ENCODE measurements at places on chromosomes 7 and 10.

- no peak for DNase-seq
These were observed 555.0 kb downstream of the TNS3 start for GRCh38 chr7:47026780-47027361.

DNA sequence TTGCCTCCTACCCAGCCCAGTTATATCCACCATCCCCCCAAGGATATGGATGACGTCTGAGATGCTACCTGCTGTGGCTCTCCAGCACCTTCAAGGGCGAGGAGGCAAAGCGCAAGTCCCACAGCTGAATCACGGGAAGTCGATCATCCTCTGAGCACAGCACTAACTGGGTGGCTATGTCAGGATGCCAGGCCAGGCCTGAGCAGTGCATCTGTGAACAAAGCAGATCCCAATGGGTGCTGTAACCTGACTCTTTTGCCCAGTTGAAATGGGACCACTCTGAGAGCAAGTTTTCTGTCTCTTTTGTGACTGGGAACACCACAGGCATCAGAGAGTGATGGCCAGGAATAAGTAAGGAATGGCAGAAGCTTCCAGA lies 12.3 kb downstream of the SEC31B start:
- no peak for DNase-seq

GRCh38 chr10:14477408-14477710 lies 146.6 kb upstream of the FRMD4A start:
- DNase-seq = no peak

- DNase-seq = no peak
These were observed 144.3 kb upstream of the ETV1 start for GRCh38 chr7:14133752-14134151.

DNA sequence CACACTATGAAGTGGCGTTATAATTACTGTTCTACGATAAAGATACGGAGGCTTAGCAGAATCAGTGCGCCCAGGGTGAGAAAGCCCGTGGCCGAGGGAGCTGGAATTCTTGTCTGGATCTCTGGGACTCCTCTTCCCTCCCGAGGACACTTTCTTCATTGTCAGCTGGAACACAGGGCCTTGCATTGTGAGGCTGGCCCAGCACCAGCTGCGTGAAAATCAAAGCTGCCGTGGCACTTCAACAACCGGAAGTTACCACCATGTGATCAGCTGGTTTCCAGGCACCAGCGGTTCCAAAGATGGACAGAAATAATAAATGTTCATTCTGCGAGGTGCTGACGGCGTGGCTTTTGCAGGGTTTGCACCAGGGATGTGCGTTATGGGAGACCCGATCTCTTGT lies 234.0 kb upstream of the PITRM1 start:
- no peak for DNase-seq

DNA sequence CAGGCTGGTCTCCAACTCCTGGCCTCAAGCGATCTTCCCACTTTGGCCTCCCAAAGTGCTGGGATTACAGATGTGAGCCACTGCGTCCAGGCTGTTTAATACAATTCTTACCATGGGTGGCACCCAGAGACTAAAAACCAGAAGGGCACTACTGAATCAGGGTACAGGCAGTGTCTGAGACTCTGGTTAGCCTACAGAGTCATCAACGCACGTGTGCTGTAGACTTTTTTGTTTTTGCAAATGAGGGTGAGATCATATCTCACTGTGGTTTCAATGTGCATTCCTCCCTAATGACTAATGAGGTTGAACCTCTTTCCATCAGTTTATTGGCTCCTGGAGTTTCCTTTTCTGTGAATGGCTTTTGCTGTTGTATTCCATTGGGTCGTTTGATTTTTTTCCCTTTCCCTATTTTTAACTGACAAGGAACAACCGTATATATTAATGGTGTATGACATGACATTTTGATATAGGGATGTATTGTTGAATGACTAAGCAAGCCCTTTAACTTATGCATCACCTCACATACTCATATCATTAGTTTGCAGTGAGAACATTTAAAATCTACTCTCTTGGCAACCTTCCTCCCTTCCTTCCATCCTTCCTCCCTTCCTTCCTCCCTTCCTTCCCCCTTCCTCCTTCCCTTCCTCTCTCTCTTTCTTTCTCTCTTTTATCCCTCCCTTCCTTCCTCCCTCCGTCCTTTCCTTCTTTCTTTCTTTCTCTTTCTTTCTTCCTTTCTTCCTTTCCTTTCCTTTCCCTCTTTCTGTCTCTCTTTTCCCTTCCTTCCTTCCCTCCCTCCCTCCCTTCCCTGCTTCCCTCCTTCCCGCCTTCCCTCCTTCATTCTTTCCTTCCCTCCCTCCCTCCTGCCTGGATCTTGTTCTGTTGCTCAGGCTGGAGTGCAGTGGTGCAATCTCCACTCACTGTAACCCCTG lies 9.3 kb upstream of the TMEM270 start:
- DNase-seq = no peak

DNA sequence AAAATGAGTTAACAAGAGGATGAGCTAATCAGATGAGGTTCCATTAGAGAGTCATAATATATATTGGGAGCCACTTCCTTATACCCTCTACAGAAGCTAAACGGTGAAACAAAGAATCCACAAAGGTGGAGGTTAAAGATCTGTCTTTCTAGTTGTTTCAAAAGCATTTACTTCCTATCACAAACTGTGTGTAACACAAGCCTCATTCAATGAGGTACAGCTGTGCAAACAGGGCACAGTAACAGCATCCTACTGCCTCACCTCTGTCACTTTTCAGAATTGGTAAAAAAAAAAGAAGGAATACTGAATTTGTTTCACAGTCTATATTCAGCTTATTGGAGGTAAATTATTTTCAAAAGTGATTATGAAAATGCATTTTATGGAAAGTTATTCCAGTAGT lies 128.7 kb downstream of the AGMO start:
- DNase-seq = peak; percentile 95

- DNase-seq = no peak
These were observed 52.8 kb downstream of the LMBR1 start for GRCh38 chr7:156840134-156840533.

GRCh38 chr10:122664501-122664900 lies 35.1 kb downstream of the C10orf120 start:
- no peak for DNase-seq

DNA sequence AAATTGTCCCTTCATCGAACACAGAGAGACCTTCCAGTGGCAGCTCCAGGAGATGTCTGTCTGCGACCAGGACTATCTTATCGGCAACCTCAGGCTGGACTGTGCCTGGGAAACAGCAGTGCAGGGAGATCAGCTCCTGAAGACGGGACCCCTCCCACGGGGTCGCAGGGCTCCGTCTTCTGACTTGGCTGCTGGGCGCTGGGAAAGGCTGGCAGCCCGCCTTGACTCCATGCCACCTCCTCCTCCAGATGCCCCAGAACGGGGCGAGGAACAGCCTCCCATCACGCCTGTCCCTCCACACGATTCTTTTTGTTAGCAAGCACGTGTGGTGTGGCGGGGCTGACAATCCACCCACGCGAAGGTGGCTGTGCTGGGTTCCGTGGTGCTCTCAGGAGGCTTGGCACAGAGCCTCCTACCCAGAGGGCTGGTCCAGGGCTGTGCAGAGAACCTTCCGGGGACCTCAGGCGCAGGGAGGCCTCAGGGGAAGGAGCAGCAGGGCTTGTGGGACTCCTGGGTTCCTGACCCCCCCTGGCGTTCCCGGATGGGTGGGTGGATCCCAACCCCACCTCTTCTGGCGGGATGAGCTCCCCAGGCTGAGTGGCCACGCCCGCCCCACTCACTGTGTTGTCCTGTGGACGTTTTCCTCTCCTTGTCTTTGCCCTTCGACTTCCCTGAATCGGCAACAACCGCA lies 47.6 kb upstream of the NKX6-2 start:
- DNase-seq = no peak

DNA sequence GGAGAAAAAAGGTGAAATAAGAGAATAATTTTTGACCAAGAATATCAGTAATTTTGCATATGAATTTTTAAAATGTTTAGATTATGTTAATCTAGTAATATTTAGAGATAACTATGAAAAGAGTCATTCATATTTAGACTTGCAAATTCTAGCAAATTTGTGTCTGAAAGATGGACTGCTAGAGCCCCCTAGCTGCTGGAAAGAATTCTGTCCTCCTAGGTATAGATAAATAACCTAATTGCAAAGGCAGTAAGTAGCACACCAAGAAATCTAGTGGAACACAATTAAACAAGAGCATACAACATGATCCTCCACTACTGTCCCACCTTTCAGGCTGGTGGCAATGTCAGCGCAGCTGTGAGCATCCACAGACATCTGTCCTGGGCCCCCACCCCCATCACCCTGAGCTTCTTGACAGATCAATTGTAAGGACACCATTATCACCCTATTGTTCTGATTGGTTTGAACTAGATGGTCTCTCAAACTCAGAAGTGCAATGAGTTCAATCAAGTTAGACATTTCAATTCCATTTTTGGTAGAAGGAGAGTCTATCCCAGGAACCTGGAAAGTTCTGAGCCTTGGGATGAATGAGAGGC lies 15.0 kb upstream of the GFRA1 start:
- no peak for DNase-seq

- DNase-seq = no peak
These were observed 55.2 kb upstream of the CCAR1 start for GRCh38 chr10:68665841-68666240.

GRCh38 chr10:1550616-1551015 lies 186.7 kb downstream of the ADARB2 start:
- DNase-seq = no peak

DNA sequence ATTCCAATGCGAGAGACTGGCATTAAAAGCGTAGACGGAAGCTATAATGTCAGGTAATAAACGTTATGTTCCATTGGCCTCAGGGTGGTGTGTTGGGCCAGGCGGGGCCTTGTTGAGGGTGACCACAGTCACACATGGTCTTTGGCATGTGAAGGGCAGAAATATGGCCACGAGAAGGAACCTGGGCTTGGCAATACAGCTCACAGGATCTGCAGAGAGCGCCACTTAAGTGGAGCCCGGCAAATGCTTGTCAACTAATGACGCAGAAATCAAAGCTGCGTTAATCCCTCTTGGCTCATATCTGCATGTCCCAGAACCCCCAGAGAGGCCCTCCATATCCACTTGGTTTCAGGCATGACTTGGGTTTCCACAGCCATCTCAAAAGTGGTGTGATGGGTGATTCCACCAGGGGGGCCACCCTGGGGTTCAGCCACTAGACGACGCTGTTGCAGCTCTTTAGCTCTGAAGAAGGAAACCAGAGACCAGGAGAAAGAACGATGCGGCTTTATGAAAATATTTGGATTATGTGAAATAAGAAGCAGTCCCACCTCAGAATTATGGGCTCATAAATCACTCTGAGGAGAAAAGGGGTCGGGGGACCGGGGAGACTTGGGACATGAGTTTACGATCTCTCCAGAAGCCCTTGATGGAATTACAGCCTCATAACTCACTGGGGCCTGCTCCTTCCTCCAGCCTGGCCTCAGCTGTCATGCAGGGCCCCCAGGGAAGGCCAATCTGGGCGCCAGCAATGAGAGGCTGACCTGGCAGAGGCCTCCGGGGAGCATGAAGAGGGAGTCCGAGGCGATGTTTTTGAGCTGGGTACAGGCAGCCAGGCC lies 462.5 kb downstream of the PLXNA4 start:
- no peak for DNase-seq

DNA sequence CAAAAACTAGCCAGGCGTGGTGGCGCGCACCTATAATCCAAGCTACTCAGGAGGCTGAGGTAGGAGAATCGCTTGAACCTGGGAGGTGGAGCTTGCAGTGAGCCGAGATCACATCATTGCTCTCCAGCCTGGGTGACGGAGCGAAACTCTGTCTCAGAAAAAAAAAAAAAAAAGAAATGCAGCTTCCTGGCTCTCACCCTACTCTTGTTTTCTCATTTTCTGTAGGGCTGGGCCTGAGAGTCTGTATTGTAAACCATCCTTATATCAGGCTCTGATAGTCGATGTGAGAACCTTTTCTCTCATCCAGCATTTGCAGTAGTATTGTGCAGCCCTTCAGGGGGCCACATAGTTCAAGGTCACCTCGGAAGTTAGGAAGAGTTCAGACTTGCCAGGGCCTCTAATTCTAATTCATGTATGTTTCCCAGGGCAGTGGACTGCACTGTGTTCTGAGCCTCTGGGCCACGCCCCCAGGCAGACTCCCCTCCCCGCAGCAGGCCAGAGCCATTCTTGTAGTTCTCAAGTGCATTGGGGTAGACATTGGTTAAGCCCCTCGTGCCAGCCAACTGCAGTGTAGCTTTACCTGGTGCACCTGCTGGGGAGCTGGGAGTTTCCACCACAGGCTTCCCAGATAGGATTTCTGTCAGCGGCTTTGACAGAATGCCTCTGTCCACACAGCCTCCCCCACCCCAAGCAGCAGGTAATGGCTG lies 38.3 kb upstream of the PDCD4 start:
- DNase-seq = no peak

DNA sequence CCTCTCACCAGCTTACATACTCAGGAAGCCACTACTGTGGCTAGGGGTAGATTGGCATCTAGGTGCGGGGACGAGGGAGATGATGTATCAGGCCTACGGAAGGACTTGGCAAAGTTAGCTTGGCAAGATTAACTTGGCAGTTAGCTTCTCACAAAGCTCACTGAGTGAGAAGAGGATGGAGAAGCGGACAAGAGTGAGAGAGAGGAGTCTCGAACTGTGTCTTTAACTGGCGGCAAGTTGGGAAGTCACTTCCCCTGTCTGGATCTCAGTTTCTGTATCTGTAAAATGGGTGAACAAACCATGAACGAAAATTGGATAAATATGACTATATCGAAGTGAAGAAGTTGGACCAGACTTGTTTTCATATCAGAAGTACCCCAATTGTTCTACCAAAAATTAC lies 9.5 kb upstream of the MLXIPL start:
- no peak for DNase-seq

GRCh38 chr10:96835899-96836298 lies 3.8 kb downstream of the LCOR start:
- no peak for DNase-seq

DNA sequence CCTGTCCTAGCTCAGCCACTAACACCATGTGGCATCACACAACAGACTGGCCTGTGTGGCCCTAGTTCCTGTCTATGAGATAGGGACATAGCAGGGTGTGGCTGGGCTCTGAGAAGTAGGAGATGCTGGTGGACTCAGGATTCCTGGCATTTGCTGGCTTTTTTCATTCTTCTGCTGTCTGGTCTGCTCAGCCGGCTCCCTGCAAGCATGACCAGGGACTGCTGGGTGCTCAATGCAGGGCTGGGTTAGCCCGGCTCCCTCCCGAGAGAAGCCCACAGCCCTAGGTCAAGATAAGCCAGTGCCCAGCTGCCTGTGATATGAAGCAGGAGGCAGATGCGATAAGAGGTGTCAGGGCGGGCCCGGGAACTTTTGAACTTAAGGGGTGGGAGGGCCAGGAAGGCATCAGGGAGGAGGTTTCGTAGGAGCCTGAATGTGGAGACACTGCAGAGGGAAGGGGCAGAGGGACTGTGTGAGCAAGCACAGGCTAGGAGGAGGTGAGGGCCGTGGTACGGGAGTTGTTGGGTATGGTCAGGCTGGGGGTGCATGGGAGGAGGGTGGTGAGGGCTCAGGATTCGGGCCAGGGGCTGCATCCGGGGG lies 3.5 kb downstream of the AQP1 start:
- DNase-seq = no peak

- no peak for DNase-seq
These were observed 2.9 kb downstream of the LRGUK start for GRCh38 chr7:134129856-134130523.
